Upper lobe of right lung (tissue), 1 donor: ENCODE measurements at places on chromosomes 5 and 9. TPM values are rescaled to one million over a fixed set of nuclear protein-coding genes. Genes with fewer than 3 reads are reported as not detected.
A peak's percentile ranks its signal among the peaks of the same experiment; 100 is the strongest.

The RMRP gene
- total RNA-seq = 30,828 TPM

The RXRA gene
- total RNA-seq = 80.6 TPM

The IL9 gene
- not detected for total RNA-seq

DNA sequence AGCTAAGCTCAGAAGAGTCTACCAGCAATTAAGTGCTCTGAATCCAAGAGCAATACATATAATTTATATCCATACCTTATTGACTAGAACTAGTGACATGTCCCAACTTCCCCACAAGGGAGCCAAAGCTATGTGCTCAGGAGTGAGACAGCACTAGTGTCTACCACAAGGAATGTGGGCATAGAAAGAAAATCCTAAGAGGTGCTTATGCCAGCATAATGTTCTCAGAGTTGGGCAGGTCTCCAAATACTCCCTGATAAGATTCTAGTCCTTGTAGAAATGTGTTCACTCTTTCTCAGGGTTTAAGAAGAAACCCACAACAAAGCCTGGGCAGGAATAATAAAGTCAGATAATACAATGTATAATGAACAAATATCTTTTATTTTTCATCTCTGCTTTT is 275.1 kb downstream of the BRINP1 start:
- H3K27me3 ChIP-seq = no peaks in the 10 kb centered on the region
- H3K4me3 ChIP-seq = no peak overlapping the region
- no peak overlapping the region for H3K27ac ChIP-seq
- H3K4me1 ChIP-seq = no peaks in the 10 kb centered on the region
- no peak for DNase-seq
- H3K36me3 ChIP-seq = no peaks in the 10 kb centered on the region

- no peak for DNase-seq
- H3K27me3 ChIP-seq = no peaks in the 10 kb centered on the region
- no peak overlapping the region for H3K4me3 ChIP-seq
- H3K27ac ChIP-seq = no peak overlapping the region
These were observed 32.1 kb downstream of the PDGFRB start for GRCh38 chr5:150123542-150123941.

DNA sequence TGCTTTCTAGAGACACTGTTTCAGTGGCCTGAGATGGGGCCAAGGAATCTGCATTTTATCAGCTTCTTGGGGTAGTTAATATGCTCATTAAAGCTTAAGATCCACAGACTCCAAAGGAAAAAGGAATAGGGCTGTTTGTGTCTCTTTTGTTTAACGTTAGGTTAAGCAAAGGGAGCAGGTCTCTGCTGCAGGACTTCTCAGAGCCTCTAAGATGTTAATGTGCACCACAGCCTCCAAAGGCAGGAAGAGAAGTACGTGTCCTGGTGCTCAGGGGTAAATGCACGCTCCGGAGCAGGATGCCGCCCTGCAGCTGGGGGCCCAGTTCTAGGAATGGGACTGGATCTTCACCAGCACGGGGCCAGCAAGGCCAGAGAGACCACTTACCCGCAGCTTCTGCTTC is 19.6 kb downstream of the SPARC start:
- H3K27me3 ChIP-seq = no peaks in the 10 kb centered on the region
- DNase-seq = no peak
- H3K27ac ChIP-seq = peak overlapping the region; percentile 85
